ENCODE measurements at places on chromosomes 4 and X.
A peak's percentile ranks its signal among the peaks of the same experiment; 100 is the strongest.

GRCh38 chr4:8504279-8505007 lies 63.9 kb downstream of the TRMT44 start:
- no peak for DNase-seq

- no peak for DNase-seq
These were observed 101.2 kb upstream of the ENPP6 start for GRCh38 chr4:184318852-184319251.

- no peak for DNase-seq
These were observed 51.8 kb downstream of the RBPJ start for GRCh38 chr4:26372525-26373172.

DNA sequence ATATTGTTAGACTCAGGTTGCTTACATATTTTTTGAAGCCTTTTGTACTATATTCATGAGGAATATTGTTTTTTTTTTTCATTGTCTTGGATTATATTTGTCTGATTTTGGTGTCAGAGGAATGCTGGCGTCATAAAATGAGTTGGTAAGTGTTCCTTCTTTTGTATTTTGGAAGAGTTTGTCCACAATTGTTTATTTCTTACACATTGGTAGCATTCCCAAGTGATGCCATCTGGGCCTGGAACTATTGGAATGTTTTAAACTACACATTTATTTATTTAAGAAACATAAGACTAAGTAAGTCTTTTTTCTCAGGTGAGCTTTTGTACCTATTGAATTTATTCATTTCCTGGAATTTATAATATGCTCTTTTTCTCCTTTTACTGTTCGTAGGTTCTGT lies 107.6 kb downstream of the LARP1B start:
- DNase-seq, result no peak

DNA sequence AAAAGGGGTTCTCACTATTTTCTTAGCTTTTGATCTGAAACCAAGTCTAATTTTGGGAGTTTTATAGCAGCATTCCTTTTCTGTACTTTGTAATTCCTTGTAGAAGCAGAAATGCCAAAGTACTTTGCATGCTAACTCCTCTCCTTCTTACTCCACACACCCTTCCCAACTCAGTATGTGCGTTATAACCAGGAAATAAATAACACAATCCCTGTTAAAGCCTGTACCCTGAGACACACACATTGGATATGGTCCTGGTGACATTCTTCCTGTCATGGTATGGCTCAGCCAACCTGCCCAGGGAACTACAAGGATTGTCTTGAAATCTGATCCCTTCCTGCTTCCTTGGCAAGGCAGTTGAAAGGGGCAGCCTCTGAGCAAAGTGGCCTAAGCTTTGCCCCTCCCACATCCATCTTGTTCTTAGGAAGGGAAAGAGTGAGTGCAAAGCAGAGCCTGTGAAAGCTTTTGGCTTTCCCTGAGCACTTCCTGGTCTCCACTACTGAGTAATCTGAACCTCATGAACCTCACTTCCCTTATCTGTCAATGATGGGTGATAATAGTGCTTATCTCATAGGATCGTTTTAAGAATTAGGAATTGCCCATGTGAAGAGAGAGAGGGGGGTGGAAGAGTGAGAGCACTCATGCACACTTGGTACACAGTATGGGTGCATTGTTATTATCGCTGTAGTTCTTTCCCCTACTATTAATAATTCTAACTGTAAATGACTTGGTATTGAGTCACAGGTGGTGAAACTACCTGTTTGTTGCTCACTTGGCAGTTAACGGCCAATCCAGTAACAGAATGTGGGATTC lies 109.3 kb downstream of the AFF2 start:
- no peak for DNase-seq

GRCh38 chr4:176781739-176782100 lies 11.0 kb downstream of the VEGFC start:
- no peak for DNase-seq

- DNase-seq, result no peak
These were observed 195.9 kb downstream of the CPEB2 start for GRCh38 chr4:15198070-15198727.

- no peak for DNase-seq
These were observed 66.3 kb downstream of the GAB1 start for GRCh38 chr4:143402776-143403552.

DNA sequence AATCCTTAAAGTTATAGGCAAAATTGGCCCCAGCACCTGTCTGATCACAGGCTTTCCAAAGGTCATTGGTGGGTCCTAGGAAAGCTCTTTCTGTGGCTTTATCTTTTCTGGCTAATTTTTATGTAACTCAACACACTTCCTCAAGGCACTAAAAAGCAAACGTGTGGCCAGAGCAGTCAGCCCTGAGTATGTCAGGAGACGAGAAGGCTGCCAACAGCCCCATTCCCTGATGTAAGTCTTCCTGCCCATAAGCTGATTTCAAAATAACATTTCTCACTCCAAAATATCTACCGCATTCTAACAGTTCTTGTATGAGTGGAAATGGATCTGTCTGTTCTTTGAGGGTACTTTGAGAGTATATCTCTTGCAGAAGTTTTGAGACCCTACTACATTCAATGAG lies 25.5 kb upstream of the FUNDC1 start:
- DNase-seq, result no peak

DNA sequence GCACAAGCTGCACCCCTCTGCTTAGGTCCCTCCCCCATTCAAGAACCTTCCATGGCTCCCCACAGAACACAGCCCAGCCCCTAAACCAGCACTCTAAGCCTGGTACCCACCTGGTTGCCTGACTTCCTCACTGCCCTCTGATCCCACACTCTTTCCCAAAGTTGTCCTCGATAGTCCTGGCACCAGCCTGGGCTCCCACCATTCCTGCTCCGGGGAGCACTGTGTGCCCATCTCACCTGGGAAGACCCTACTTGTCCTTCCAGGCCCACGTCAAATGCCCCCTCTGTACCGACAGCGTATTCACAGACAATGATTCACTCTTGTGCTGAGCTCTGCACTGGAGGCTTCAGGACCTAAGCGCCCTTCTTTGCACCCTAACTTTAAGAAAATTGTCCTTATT lies 40.1 kb downstream of the ABLIM2 start:
- DNase-seq, result no peak

DNA sequence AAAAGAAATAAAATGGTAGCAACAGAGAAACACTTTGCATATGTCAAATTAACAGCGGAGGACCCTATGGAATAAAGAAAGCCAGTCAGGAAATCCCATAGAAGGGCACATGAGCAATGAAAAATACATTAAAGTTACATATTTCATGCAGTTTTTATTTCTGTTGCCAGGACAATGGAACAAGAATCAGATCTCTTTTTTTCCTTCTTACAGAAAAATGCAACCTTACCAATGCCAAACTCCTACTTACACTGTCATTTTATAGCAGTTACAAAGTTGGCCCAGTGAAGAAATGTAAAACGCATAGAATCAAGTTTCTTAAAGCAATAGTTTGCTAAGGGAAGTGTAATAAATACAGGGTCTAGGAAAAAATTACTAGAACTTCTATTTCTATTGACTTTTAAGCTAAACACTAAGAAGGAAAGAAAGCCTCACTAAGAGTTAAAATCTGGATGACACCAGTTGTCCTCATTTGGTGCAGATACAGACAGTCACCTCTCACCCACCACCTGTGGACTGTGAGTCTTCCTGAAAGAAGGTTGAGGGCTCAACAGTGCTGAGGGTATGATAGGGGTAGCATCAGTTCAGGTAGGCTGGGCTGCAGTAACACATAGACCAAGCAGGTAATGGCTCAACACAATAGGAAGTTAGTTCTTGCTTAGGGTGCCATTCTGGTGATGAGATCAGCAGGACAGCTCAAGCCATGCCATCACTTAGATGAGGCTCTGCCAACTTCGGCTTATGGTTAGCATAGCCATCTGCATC lies 224.6 kb downstream of the ANAPC10 start:
- no peak for DNase-seq

DNA sequence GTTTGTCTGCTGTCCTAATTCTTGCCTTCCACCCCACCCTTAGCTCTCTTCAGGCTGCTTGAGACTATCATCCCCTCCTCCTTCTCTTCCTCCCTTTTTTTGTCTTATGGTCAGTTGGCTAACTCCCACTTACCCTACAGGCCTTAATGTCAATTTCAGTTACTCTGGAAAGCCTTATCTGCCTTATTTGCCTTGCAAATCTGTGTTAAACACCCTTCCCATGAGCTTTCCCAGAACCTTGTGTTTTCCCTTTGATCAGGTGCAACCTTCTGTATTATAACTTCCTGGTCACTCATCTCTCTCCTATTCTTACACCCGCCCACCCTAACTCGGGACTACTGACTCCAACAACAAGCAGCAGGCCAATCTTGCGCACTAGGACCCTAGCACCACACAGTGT lies 74.8 kb downstream of the COX18 start:
- DNase-seq, result no peak

DNA sequence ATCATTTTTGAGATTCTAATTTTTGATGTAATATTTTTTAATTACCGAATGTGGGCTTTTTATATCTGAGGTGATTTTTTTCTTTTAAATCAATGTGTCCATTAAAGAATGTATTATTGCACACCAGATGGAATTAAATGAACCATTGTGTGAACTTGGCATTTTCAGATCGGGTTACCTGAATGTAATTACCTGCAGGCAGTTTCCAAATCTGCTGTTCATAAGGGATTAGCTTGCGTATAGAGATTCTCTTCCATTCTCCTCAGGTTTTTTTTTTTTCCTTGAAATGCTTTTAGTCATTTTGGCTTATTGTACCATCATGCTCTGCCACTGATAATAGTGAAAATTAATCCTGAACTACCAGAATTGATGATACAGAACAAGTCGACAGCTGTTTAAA lies 511.5 kb upstream of the ATOH1 start:
- no peak for DNase-seq

GRCh38 chrX:39898147-39898546 lies 199.6 kb downstream of the BCOR start:
- no peak for DNase-seq

GRCh38 chrX:43876680-43877079 lies 5.6 kb downstream of the MAOB start:
- DNase-seq, result no peak

GRCh38 chr4:48725414-48725813 lies 54.7 kb downstream of the FRYL start:
- no peak for DNase-seq

GRCh38 chr4:186166852-186167512 lies 24.4 kb upstream of the CYP4V2 start:
- DNase-seq, result no peak

GRCh38 chrX:2145692-2146367 lies 354.9 kb downstream of the DHRSX start:
- DNase-seq, result no peak

DNA sequence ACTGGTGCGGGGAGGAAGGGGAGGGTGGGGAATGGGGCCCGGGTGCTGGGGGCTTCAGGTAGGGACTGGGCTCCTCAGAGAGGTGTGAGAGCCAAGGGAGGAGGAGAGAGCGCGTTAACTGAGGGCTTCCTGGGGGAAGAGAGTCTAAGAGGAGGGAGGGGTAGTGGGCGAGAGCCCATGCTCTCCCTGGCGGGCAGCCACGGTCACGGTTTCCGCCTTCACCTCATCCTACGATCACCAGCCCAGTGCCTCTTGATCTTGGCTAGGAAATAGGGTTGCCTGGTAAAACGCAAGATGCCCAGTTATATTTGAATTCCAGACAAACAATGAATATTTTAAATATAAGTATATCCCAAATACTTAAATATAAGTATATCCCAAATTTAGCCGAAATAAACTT lies 60.8 kb upstream of the GRPEL1 start:
- no peak for DNase-seq

DNA sequence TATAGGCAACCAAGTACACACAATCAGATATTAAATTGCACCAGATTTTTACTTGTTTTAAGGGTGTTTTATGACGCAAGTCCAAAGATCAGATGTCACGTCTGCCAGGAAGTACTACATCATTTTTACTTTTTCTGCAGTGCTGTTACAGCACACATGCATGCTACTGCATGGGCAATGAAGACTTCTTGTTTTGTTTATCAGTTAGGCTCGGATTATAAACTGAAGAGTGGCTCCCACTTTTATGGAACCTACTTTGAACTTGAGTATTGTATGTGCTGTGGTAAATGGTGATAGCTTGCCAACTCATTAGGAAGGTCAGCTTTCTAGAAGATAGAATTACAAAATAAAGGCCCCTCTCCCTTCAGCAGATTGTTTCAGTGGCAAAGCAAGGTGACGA lies 131.6 kb downstream of the CEP135 start:
- no peak for DNase-seq

GRCh38 chr4:2935762-2936743 lies 27.2 kb downstream of the NOP14 start:
- peak; percentile 71 for DNase-seq

DNA sequence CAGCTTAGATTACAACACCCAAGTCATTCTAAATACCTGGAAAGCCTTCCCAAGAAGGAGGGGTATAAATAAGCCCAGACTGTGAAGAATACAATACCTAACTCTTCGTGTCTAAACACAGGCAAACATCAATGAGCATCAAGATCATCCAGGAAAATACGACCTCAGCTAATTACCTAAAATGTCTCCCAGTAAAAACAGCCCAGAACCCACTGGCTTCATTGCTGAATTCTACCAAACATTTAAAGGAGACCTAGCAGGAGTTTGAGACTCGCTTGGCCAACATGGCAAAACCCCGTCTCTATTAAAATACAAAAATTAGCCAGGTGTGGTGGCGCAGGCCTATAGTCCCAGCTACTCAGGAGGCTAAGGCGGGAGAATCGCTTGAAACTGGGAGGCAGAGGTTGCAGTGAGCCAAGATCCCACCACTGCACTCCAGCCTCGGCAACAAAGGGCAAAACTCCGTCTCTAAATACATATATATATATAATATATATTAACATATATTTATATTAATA lies 19.1 kb upstream of the HSFX4 start:
- DNase-seq, result no peak

DNA sequence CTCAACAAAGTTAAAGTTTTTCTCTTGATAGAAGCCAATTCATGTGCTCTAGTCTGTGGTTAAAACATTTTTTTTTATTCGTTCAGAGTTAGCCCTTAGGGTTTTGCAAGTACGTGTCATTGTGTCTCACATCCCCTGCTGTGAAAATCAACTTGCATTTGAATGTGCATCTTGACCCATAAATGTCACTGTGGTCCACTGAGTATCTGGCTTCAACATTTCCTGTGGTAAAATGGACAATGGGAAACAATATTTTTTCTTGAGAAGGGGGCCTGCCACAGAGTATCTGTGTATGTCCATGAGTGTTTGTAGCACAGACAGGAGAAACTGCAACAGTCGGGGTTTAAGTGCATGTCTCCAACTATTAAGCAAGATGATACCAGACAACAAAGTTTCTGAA lies 554.8 kb upstream of the TENM3 start:
- DNase-seq, result peak; percentile 57

DNA sequence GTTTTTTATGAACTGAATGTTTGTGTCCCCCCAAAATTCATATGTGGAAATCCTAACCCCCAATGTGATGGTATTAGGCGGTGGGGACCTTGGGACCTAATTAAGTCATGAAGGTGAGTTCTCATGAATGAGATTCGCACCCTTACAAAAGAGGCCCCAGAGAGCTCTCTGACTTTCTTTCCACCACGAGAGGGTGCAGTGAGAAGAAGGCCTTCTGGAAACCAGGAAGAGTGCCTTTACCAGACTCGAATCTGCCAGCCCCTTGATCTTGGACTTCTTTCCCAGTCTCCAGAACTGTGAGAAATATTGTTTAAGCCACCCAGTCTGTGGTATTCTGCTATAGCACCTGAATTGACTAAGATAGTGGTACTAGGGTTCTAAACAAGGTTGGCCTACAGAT lies 40.8 kb downstream of the STK26 start:
- no peak for DNase-seq

GRCh38 chrX:103441878-103442535 lies 65.7 kb downstream of the BEX3 start:
- DNase-seq, result no peak

GRCh38 chr4:17286752-17287460 lies 225.0 kb downstream of the QDPR start:
- DNase-seq, result no peak

Measured in NCI-H460 (cell line).